ENCODE measurements at places on chromosomes 7 and 10.

- no peak for DNase-seq
Observed at GRCh38 chr10:86197166-86197790, 169.3 kb downstream of the GRID1 start.

DNA sequence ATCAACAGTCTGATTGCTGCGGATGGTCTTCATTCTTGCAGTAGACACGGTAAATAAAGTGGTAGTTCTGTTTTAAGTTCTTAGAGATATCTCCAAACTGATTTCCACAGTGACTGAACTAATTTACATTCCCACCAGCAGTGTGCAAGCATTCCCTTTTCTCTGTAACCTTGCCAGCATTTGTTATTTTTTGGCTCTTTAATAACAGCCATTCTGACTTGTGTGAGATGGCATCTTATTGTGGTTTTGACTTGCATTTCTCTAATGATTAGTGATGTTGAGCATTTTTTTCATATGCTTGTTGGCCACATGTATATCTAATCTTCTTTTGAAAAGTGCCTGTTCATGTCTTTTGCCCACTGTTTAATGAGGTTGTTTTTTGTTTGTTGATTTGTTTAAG lies 30.2 kb upstream of the CXCL12 start:
- no peak for DNase-seq

- DNase-seq, result no peak
Observed at GRCh38 chr10:124150807-124151417, 57.5 kb upstream of the CHST15 start.

- peak; percentile 63 for DNase-seq
Observed at GRCh38 chr7:51123322-51124019, 193.1 kb downstream of the COBL start.

DNA sequence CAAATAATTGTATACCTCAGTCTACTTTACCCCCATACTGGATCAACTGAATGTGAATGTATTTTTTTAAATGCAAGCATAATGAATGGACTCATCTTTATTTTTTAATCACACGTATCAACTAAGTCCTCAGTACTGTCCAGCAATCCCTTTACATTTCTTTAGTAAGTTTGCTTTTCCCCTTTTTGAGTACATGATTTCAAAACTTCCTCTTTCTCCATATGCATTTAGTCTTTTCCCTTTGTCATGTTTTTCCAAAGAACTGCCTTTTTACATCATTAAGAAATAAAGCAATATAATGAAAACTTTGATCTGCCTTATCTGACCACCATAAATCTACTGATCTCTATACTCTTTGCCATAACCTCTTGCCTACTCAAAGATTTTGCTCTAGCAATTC lies 182.5 kb upstream of the AKR1E2 start:
- DNase-seq, result no peak

GRCh38 chr10:132835848-132836233 lies 49.9 kb upstream of the NKX6-2 start:
- DNase-seq, result no peak

DNA sequence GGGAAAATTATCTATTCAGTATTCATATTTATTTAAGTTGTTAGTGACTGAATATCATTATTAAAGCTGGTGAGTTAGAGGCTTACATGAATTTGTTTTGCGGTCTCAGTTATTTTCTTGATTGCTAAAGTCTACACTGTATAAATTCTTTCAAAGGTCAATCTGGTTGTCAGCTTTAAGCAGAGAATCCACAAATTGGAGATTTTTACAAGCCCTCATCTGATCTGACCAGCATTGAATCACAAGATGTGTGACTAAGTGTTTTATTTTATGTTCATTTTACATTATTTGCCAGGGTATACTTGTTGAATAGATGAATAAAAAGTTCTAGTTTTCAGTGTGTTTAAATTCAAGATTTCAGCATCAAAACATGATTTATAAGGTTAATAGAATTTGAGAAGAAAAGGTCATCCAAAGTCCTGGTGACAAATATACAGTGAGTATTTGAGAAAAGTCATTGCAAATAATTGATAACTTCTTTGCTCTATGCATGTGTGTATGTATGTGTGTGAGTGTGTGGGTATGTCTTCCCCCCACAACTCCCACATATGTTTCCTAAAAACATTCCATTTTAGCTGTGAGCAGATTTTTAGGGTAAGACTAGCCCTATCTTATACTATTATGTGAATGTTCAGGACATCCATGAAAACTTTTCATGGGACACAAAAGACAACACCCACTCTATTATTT lies 4.4 kb downstream of the SEMA3A start:
- no peak for DNase-seq

- no peak for DNase-seq
Observed at GRCh38 chr10:13515467-13515866, 13.3 kb downstream of the BEND7 start.
